ENCODE measurements at places on chromosomes 5 and 9. TPM values are rescaled to one million over a fixed set of nuclear protein-coding genes. Genes with fewer than 3 reads are reported as not detected.

Gene CCDC180
- polyA plus RNA-seq, result 0.12 TPM

Gene SPAAR
- polyA plus RNA-seq, result not detected

Gene CER1
- polyA plus RNA-seq, result not detected

Gene GHR
- 1.8 TPM for polyA plus RNA-seq

Gene FBLL1
- polyA plus RNA-seq, result not detected

Gene NOXA1
- 0.33 TPM for polyA plus RNA-seq

Gene PCDHGB7
- polyA plus RNA-seq, result 1.1 TPM

Gene SIT1
- not detected for polyA plus RNA-seq

Gene CDC20B
- 0.03 TPM for polyA plus RNA-seq

Gene FYB1
- 1.0 TPM for polyA plus RNA-seq

Data from keratinocyte (primary cell).